ENCODE measurements at places on chromosomes 3 and 15.

- DNase-seq, result peak; percentile 13
Observed at GRCh38 chr3:45541326-45542321, 52.9 kb upstream of the LIMD1 start.

DNA sequence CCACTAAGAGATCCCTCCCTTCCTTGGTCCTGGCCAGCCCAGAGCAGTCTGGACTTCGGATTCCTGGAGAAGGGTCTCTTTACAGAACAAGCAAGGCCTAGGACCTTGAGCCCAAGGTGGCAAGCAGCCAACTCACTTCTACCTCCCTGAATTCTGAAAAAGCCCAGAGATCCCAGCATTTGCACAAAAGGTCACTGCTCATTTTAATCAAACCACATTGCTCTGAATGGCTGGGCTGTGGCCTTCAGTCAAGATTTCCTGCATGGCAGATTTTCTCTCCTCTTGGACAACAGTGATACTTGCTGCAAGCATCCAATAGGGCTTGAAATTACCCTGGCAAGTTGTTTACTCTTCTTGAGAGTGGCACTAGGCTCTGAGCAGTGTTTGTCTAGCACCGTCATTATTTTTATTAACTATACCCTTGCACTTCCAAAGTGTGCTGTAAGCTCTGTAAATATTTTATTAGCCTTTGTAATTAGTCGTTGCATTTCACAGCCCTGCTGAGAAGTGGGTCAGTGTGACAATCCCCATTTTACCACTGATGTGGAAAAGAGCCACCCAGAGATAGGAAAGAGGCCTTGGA lies 274.7 kb upstream of the CTNNB1 start:
- no peak for DNase-seq

DNA sequence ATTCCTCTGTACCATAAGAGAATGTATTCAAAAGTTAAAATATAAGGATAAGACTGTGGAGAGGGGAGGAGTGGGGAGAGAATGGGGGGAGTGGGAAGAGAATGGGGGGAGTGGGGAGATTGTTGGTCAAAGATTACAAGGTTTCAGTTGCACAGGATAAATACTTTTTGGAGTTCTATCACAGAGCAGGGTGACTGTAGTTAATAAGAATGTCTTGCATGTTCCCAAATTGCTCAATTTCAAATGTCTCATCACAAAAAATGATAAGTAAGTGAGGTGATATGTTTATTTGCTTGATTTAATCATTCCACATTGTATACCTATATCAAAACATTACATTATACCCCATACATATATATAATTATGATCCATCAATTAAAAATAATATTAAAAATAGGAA lies 23.0 kb upstream of the MEF2A start:
- no peak for DNase-seq

DNA sequence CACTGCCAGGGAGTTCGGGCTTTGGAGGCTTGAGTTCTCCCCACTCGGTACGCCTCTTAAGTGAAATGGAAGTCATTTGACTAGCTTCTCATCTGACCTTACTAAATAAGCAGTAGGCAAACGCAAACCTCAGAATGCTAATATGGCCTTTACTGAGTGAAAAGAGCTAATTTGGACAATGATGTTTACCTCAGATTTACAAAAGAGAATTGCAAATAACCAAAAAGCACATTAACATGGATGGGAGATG lies 1.6 kb upstream of the RNU6-1 start:
- no peak for DNase-seq

- no peak for DNase-seq
Observed at GRCh38 chr3:169640467-169641148, 22.9 kb downstream of the MECOM start.

GRCh38 chr3:51691021-51691420 lies 15.8 kb upstream of the GRM2 start:
- DNase-seq, result no peak

- DNase-seq, result no peak
Observed at GRCh38 chr3:48409291-48410201, 20.3 kb downstream of the PLXNB1 start.

DNA sequence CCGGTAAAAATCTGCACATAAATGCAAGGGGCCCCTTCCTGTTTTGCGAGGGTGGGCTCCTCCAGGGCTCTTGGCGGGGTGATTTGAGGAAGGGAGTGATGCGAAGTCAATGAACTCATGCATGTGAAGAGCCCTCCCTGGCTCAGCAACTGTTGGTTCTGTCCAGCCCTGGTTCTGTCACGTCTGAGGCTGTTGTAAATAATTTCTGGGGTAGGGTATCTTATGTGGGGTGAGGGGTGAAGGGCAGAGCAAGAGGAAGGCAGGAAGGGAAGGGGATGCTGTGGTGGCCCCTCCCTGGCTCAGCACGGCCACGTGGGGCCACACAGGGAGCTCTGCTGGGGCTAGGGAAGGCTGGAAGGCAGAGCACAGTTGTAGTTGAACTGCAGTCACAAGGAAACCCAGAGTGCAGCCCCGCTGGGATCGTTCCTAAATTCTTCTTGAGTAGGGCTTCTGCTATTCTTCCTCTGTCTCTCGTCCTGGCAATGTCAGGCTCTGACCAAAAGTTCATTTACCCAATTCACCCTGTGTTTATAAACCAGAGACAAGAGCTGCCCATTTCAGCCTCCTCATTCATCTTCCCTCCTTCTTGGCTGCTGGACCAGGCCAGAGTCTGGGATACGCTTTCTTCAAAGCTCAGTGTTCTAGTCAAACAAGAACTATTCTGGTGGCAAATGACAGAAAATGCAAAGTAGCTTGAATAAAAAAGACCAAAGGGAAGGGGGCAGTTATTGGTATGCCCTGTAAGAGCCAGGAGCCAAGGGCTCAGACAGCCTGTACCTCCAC lies 14.8 kb upstream of the TOPBP1 start:
- DNase-seq, result no peak

GRCh38 chr3:128726023-128727016 lies at the start of gene RAB7A:
Gene RAB7A, plus strand, starts transcription at chr3:128726183. Its CDS starts 69,185 bp downstream, at chr3:128795368.
- DNase-seq, result peak; percentile 98

DNA sequence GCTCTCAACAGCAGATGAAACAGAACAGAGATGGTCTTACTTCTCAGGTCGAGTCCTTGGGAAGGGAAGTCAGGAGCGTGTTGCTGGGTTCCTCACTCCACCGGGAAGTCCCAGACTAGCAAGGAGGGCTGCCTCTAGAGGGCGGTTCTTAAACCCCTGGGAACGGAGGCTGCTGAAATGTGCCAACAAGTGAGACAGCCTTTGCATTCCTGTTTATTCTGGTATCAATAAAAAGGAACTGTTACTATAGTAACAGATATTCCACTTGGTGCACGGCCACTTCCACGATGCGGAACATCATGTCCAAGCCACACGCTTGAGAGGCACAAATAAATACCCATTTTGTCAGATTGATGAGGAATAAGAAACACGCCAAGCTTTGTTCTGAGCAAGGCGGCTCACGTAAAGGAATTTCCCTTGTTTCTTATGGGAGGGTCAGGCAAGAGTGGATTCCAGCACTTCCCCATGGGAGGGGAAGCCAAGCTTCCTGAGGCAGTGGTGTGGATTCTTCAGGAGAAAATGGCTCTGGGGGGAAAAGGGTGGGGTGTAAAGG lies at the start of gene FAM107A:
Gene FAM107A (minus strand): TSS at position 123 of the 553 bp plus-strand sequence. CDS start 7,531 bp downstream, outside the sequence.
- DNase-seq, result no peak

- DNase-seq, result no peak
Observed at GRCh38 chr15:63083044-63083443, 38.6 kb upstream of the LACTB start.

DNA sequence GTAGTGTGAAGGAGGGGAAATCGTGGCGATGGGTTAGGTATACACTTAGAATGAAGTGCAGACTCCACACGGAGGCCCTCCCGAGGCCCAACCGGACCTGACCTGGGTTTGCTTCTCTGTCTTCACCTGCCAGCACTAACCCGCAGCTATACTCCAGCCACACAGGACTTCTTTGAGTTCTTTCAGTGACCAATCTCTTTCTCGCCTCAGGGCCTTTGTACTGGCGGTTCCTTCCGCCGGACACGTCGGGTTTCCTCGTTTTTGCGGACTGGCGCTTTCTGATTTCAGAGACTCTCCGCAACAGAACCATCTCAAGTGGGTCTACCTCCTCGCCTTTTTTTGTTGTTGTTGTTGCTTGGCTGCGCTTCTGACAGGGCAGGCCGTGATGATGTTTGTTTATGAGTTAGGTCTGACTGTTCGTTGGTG lies at the start of gene NEIL1:
Gene NEIL1 (plus strand): TSS at position 244 of the 426 bp plus-strand sequence. CDS start 1,867 bp downstream, outside the sequence.
- DNase-seq, result no peak

- DNase-seq, result no peak
Observed at GRCh38 chr15:35863655-35864054, 317.7 kb upstream of the DPH6 start.

GRCh38 chr3:20235796-20236195 lies 49.8 kb upstream of the SGO1 start:
- DNase-seq, result no peak

- no peak for DNase-seq
Observed at GRCh38 chr15:89436560-89437311, 59.6 kb downstream of the RHCG start.

GRCh38 chr15:61861962-61862361 lies 198.3 kb downstream of the VPS13C start:
- no peak for DNase-seq

DNA sequence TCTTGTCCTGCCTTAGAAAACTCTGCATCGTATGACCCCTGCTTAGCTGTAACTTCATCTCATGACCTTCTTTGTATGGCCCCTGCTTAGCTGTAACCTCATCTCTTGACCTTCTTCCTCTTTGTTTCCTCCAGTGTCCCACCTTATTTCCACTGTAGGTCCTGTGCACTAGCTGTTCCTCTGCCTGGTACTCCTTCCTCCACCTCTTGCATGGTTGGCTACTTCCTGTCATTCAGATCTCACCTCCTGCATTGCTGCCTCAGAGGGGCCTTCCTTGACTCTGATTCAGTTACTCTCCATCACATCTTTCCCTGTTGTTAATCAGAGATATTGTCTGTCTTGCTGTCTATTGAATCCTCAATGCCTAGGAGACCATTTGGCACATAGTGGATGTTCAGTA lies 63.2 kb downstream of the PDE8A start:
- no peak for DNase-seq

GRCh38 chr3:71542521-71543370 lies 40.8 kb downstream of the FOXP1 start:
- no peak for DNase-seq

GRCh38 chr15:78739996-78740903 lies 71.0 kb downstream of the ADAMTS7 start:
- peak; percentile 85 for DNase-seq

DNA sequence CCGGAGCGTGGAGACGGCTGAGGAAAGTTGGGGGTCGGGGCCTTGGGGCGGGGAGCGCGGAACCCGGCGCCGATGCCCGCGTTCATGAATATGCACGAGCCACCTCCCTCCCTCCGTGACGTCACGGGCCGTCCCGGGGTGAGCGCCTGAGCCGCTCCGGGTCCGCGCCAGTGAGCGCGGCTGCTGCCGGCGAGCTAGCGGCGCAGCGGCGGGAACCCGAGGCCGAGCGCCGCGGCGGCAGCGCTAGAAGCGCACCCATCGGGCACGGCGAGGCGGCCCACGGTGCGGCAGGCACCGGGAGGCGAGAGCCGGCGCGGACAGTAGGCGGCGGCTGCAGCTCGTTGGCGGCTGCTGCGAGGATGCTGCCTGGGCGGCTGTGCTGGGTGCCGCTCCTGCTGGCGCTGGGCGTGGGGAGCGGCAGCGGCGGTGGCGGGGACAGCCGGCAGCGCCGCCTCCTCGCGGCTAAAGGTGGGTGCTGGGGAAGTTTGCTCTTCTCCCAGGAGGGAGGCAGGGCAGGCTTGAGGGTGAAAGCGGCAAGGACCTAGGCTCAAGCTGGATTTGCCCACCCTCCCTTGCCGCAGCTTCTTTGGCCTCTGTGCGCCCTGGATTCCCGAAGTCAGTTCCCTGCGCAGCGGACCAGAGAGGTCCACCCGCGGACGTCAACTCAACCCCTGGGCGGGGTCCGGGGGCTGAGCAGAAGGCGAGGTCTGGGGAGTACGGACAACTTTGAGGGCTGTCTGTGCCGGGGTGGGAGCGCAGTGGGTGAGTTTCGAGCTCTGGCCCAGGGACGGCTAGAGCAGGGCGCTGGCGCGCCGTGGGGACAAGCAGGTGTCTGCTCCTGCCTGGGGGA lies at the start of gene CLSTN2:
Gene CLSTN2 (plus strand): TSS at position 170 of the 850 bp plus-strand sequence.
- peak; percentile 54 for DNase-seq

DNA sequence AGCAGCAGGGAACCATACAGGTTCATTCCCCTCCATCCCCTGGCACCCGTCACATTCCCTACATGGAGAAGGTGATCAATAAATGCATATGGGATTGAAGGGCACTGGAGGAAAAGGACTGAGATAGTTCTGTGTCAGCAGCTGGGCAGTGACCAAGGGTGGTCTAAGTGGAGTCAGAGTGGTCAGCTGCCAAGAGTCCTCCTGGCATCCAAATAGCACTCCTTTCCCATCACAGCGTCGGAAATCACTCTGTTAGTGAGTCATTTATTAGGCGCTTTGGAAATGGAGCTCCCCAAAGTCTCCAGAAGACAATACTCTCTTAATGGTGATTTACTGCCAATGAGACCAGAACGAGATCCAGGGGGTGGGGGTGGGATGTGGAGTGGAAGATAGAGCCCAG lies 6.8 kb upstream of the TRH start:
- DNase-seq, result no peak

- DNase-seq, result no peak
Observed at GRCh38 chr3:16583551-16583950, 21.7 kb downstream of the DAZL start.

- no peak for DNase-seq
Observed at GRCh38 chr3:113436809-113437208, 4.5 kb downstream of the CFAP44 start.

DNA sequence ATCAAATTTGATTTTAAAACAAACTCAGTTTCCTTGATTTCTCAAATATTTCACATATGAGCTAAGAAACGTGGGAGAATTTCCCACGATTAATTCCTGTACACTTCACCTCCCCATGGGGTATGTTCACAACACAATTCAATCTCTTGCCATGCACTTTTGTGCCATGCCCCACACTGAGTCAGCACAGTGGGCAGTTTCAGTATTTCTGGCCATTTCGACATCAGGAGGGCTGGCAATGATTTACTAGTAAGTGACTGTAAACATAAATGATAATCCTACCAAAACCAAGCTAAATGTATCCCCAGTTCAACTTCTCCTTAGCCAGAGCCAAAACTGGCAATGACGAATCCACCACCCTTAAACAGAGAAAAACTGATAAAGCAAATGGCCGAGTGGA lies 293.6 kb downstream of the FGF12 start:
- no peak for DNase-seq

DNA sequence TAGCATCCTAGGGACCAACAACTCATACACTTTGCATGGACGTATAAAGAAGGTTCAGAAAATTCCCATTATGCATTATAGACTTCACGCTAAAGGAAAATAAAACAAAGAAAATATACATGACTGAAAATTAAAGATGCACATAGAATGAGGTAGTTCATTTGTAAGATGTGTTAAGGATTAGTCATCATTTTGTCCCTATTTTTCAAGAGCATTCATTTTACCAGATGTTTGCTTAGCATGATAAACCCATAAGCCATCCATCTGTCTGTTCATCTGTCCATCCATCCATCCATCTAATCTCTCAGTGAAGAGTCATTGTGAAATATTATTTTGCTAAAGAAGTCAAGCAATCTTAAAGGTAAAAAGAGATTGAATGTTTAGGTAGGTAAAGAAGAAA lies 80.3 kb downstream of the TFG start:
- no peak for DNase-seq

GRCh38 chr3:52596658-52597265 lies 60.4 kb downstream of the UQCC5 start:
- DNase-seq, result no peak
